ENCODE measurements at places on chromosomes 3 and 15. TPM values are rescaled to one million over a fixed set of nuclear protein-coding genes. Genes with fewer than 3 reads are reported as not detected.

WNT5A gene
- total RNA-seq = 4.7 TPM

EDEM1 gene
- total RNA-seq = 29.6 TPM

TEX9 gene
- 8.1 TPM for total RNA-seq

BSN gene
- 0.62 TPM for total RNA-seq

SGO1 gene
- total RNA-seq = 0.31 TPM

CPNE9 gene
- total RNA-seq = not detected

GRCh38 chr15:70588613-70589012 lies 174.7 kb downstream of the UACA start:
- DNase-seq = no peak

- DNase-seq = no peak
These were observed 12.8 kb downstream of the ELL3 start for GRCh38 chr15:43763819-43764446.

DNA sequence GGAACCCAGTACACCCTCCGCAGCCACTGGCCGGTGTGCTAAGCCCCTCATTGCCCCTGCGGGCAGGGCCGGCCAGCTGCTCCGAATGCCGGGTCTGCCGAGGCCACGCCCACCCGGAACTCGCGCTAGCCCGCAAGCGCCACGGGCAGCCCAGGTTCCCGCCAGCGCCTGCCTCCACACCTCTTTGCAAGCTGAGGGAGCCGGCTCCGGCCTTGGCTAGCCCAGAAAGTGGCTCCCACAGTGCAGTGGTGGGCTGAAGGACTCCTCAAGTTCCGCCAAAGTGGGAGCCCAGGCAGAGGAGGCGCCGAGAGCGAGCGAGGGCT lies 81.4 kb upstream of the BCHE start:
- DNase-seq = no peak

DNA sequence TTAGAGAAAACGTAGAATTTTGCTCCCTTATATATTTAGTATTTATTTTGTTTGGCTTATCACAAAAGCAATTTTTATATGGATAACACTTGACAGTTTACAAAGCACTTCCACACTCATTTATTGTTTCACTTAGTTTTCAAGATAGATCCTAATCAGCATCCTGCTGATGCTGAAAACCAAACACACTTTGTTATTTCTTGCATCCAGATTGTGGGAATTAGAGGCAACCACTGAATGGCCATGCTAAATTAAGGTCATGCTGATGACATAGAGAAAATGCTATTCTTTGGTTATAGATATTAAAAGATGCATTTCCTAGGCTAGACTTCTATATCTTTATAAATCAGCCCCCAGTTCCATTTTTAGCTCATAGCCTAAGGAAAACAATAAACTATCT lies 474.1 kb upstream of the KCNMB2 start:
- no peak for DNase-seq

DNA sequence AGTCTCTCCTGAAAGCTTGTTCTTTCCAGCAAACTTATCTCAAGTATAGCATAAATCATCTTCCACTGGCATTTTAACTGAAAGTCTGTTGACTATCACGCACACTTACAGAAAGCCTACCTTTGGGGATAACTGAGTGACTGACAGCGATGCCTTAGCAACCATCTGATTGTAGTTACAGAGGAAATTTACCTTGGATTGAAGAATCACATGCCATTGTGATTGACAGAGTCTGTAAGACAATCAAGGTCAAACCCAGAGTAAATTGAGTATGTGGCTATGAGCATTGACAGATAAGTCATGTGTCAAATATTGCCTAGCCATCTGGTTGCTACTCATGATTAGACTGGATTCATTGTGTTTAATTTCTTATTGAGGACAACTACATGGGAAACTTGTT lies 82.0 kb downstream of the CNTN4 start:
- no peak for DNase-seq

GRCh38 chr3:161893972-161894371 lies 397.4 kb downstream of the OTOL1 start:
- no peak for DNase-seq

DNA sequence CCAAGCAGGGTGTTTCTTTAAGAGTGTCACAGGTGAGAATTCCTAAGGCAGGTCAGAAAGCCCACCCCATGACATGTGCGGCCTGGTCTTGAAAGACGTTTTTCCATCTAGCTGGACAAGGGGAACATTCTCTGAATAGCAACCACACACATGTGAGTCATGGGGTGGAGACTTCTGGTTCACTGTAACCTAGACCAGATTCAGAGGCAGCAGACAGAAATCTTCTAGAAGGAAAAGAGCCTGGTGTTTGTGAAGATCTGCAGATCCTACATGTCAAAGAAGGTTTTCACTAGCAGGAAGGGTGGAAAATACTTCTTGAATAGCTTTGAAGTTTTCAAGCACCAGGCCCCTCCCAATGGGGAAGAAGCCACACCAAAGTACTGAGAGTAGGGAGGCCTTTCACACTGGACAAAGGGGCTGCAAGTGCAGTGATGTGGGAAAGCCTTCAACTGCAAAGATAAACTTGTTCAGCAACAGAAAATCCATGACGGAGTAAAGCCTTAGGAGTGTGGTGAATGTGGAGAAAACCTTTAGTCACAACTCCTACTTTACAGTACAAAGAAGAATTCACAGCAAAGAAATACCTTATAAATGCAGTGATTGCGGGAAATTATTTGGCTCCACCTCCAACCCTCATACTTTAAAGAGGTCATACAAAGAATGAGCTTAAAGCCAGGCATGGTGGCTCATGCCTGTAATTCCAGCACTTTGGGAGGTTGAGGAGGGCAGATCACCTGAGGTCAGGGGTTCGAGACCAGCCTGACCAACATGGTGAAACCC lies 17.6 kb downstream of the ADAM10 start:
- DNase-seq = no peak

DNA sequence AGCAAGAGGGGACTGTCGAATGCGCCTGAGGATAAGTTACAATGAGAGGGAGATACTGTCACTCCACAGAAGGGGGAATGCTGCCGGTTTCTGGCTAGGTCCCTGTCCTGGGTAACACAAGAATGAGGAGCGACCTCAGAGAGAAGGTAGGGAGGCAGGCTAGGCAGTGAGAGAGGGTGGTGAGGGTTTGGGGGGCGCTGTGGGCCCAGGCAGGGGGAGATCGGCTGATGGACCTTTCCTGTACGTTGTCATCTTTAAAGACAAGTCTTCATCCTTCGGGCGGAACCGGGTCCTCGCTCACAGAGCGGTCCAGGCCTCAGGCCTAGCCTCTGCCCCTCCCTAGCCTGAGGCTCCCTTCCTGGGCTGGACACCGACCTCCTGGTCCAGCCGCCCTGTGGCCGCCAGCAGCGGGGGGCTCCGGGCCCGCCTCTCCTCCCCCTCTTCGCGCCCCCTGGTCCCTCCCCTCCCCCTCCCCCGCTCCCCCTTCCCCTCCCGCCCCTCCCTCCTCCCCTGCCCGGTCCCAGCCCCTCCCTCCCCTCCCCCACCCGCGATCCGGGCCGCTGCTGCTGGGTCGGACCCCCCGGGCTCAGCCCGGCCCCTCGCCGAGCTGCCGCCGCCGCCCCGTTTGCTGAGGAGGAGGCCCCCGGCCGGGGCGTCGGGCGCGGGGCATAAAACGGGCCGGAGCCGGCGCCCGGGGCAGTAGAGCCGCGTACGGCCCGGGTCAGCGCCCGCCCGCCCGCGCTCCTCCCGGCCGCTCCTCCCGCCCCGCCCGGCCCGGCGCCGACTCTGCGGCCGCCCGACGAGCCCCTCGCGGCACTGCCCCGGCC lies at the start of gene CHRD:
CHRD (plus strand) TSS at position 697 of the 827 bp plus-strand sequence. CDS start 265 bp downstream, outside the sequence.
- peak; percentile 76 for DNase-seq

DNA sequence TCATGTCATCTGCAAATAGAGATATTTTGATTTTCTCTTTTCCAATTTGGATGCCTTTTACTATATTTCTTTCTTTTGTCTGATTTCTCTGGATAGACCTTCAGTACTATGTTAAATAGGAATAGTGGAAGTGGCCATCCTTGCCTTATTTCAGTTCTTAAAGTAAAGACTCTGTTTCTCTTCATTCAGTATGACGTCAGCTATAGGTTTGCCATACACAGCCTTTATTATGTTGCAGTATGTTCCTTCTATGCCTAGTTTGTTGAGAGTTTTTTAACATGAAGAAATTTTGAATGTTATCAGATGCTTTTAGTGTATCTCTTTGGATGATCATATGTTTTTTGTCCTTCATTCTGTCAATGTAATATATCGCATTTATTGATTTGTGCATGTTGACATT lies 566.7 kb upstream of the ROBO1 start:
- DNase-seq = no peak

DNA sequence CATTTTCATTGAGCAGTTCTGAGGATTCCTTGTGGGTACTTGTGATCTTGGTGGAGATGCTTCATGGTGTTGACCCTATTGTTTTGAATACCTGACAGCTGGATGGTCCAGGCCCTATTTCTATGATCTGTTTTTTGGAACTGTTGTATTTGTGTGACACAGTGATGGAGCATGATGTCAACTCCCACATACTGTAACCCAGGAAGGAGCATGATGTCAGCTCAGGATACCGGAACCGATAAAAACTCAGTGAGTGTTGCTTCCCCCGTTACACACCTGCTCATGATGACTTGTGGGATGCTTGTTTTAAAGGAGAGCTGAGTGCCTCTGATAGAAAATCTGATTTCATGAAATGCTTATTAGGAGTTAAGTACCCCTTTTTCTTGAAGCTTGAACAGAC lies 45.1 kb downstream of the ZBTB38 start:
- DNase-seq = no peak

DNA sequence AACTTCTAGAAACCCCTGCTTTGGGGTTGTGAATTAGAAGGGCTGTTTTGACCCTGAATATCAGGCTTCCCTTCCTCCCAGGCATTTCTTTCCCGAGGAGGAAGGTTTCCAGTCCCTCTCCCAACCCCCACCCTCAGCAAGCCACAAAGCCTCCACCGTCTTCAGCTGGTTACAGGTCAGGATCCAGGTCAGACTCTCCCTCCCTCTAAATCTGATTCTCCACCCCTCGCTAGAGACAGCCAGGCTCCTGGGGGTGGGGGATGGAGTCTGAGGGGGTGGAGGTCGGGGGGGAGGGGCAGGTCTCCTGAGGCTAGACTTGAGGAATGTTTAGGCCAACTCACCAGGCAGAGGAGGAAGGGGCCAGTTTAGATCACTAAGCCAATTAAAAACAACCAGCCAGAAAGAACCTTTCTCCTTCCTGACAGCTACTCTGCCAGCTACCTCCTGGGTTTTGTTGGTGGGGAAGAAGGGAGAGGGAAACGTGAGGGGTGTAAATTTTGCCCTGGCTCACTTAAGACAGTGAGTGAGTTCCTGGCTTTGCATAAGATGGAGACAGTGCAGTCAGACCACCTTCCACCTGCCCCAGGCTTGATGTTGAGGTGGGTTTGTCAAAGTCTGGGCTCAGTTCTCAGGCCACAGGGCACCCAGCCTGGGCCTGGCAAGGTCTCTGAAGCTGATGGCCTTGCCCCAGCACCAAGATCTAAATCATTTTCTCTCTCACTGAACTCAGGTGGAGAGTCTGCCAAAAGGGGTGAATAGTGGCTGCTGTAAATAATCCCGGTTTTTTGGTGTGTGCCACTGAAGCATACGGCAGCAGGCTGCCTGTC lies 19.5 kb downstream of the BMF start:
- no peak for DNase-seq

DNA sequence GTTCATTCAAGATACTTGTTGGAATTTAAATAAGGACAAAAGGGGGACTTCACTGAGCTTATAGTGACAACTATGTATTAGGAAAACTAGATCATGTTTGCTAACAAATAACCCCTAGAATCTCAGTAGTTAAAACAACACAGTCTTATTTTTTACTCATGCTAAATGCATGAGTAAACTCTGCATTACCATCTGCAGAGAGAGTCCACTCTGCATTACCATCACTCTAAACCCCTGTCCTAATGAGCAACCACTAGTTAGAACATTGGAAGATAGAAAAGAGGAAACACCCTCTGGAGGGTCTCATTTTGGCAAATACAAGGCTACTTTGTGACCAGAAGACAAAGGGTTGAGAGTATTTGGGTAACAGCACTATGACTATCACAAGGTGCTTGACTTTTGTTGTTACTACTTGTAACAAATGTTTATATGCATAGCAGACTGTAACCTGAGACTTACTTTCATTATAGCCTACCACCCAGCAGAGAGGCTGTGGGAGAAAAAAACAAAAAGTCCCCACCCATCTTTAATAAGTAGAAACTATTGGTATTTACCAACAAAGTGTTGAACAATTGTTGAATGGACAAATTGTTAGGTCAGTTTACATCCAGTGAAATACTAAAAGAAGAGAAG lies 99.1 kb downstream of the OXSM start:
- DNase-seq = no peak

DNA sequence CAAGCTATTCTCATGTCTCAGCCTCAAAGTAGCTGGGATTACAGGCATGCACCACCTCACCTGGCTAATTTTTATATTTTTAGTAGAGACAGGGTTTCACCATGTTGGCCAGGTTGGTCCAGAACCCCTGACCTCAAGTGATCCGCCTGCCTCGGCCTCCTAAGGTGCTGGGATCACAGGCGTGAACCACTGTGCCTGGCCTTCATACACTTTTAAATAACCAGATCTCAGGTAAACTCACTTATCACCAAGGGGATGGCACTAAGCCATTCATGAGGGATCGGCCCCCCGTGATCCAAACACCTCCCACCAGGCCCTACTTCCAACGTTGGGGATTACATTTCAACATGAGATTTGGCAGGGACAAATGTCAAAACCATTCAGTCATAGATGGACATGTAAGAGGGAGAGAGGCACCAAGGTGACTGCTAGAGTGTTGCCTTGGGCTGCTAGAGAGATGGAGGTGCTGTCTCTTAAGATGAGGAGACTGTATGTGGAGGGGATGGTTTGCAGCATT lies 13.3 kb upstream of the DOCK3 start:
- peak; percentile 17 for DNase-seq

GRCh38 chr3:147409143-147410115 lies at the start of gene ZIC1:
TSS of gene ZIC1 (plus strand) at chr3:147409365. CDS start at chr3:147410113, 748 bp downstream.
- no peak for DNase-seq

DNA sequence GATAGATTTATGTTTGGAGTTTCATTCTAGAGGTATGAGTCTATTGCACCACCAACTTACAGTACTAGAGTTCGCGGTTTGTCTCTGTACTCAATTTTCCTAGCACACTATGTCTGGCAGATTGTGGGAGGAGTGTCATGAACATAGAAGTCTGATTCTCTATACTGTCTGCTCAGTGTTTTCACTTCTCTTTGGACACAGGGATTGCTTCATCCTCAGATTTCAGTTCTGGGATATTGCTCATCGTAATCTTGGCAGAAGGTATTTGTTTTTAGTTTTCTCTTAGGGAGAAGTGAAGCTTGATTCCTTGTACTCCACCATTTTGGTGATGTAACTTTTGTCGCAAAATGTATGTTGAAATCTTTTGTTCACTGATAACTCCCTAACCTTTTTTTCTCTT lies 27.8 kb upstream of the AZI2 start:
- no peak for DNase-seq

DNA sequence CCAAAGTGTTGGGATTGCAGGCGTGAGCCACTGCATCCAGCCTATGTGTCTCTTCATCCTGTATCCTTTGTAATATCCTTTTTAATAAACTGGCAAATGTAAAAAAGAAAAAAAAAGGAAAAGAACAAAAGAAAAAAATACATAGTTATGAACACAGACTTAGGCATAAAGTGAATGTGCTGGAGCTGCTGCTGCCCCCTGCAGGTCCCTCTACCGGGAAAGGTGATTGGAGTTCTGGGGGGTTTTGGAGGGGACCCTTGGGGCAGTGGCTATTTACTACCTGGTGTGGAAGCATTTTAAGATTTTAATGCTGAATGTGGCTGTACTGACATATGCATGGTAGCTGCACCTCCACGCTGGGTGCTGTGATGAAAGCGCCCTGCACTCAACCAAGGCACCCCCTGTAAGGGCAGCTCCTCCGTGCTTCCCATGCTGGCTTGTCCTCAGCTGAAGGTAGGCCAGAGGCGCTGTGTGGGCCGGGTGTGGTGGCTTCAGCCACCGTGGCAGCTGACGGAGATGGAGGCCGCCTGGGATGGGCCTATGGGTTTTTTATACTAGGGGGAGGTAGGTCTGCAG lies 49.9 kb downstream of the RPLP1 start:
- no peak for DNase-seq
